ENCODE measurements at places on chromosomes 7 and 10.

- no peak for DNase-seq
Measured at GRCh38 chr7:129951226-129952085, 1.3 kb downstream of the UBE2H start.

- DNase-seq = no peak
Measured at GRCh38 chr7:17239046-17239445, 59.4 kb upstream of the AHR start.

DNA sequence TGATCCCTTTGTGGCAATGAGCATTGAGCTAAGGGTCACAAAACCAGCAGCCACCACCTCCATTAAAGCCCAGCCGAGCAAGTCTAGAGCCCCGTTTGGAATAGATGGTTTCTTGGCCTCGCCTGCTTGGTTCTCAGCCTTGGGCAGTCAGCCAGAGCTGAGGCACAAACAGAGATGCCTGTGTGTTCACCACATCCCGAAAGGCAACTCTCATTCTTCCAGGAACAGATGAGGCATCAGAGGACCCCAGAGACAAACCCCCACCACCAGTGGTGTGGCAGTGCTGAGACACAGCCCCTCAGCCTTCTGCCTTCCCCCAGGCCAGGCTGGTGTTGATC is 203.3 kb upstream of the ZMIZ1 start:
- DNase-seq = no peak

GRCh38 chr7:131111081-131111576 is 216.5 kb upstream of the MKLN1 start:
- DNase-seq = no peak

GRCh38 chr7:154698726-154699291 is 304.1 kb downstream of the PAXIP1 start:
- no peak for DNase-seq
